CD4-positive, alpha-beta memory T cell (primary cell): ENCODE measurements at places on chromosomes 11 and 22.

DNA sequence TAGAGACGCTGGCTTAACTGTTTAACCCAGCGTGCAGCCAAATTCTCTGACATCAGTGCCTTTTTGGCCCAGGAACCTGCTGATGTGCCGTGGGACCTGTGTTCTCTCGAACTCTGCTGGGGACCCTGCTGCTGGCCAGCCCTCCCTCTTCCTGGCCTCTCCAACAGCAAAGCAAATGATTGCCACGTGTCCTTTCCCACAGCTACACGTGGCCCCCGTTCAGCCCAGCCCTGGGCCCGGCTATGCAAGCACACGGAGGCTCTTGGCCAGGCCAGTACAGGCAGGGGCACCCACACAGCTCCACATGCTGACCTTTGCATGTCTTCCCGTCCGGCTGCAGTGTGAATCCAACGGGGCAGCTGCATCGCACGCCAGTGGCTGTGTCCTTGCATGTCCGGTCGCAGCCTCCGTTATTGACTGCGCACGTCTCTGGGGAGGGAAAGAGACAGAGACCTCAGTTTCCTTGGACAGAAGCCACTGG lies 51.6 kb upstream of the TTLL12 start:
- no peaks in the 10 kb centered on the region for H3K27me3 ChIP-seq
- DNase-seq, result no peak
- no peaks in the 10 kb centered on the region for H3K4me1 ChIP-seq
- H3K36me3 ChIP-seq, result no peaks in the 10 kb centered on the region
- H3K4me3 ChIP-seq, result no peak overlapping the region

DNA sequence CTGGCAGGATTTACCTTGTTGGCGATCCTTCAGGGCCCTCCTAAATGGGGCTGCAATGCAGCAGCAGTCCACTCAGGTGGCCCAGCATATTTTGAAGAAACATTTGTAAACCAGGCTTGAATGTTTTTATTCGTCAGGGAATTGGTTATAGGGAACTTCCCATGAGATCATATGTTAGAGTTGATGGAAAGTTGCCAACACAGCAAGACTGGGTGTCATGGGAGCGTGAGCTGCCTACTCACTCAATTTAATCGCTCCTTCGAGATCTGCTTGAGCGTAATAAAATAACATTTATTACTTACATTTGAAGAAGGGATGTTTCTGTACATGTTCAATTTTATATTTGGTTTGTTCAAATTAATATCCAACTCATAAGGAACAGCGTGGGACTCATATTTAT lies 19.4 kb downstream of the OR2AT4 start:
- no peak overlapping the region for H3K4me3 ChIP-seq
- H3K36me3 ChIP-seq, result no peaks in the 10 kb centered on the region
- no peaks in the 10 kb centered on the region for H3K27me3 ChIP-seq

DNA sequence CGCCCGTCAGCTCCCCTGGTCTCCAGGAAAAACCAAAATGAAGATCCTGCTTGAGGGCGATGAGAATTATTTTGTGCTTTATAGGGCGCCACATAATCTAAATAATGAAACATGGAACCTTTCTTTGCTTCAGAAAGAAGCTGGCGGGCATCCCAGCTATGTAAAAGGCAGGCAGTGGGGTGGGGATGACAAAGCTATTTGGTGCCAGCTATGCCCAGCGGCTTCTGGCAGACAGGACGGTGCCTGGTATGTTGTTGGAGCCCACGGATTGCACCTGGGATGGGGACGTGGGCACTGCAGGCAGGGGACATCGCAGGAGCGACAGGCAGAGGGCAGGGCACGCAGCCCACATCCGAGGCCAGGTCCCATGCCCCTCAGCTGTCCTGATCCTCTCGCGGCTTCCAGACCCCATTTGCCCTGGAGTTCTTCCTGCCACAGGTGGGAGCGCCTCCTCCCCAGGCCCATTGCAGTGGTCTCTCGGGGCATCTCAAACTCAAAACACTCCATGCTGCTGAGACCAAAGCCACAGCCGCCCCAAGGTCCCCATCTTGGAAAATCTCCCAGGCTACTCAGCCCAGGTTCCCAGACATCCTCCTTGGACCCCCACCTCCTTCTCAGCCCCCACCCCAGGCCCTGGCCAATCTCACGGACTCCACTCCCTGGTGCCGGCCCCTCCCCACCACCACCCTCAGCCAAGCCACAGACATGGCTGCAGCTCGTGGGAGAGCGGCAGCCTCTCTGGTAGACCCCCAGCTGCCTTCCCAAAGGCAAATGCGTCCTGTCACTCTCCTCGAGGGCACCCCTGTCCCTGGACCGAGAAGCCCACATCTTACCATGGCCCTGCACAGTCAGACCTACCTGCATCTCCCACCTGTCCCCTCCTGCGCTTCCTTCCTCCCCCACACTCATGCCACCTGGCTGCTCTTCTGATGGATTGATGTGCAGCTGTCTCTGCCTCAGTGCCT lies 45.7 kb downstream of the SHISAL1 start:
- no peak overlapping the region for H3K27ac ChIP-seq
- H3K27me3 ChIP-seq, result no peaks in the 10 kb centered on the region
- H3K4me3 ChIP-seq, result no peak overlapping the region
- H3K4me1 ChIP-seq, result no peaks in the 10 kb centered on the region
- H3K36me3 ChIP-seq, result no peaks in the 10 kb centered on the region
- DNase-seq, result no peak

- H3K36me3 ChIP-seq, result no peaks in the 10 kb centered on the region
- peak; percentile 86 for DNase-seq
- H3K27ac ChIP-seq, result no peak within 1 kb of the TSS
Measured at GRCh38 chr22:41699264-41700107, at the start of gene MEI1. Gene MEI1, plus strand, starts transcription at chr22:41699503. Its CDS starts 36 bp downstream, at chr22:41699539.

DNA sequence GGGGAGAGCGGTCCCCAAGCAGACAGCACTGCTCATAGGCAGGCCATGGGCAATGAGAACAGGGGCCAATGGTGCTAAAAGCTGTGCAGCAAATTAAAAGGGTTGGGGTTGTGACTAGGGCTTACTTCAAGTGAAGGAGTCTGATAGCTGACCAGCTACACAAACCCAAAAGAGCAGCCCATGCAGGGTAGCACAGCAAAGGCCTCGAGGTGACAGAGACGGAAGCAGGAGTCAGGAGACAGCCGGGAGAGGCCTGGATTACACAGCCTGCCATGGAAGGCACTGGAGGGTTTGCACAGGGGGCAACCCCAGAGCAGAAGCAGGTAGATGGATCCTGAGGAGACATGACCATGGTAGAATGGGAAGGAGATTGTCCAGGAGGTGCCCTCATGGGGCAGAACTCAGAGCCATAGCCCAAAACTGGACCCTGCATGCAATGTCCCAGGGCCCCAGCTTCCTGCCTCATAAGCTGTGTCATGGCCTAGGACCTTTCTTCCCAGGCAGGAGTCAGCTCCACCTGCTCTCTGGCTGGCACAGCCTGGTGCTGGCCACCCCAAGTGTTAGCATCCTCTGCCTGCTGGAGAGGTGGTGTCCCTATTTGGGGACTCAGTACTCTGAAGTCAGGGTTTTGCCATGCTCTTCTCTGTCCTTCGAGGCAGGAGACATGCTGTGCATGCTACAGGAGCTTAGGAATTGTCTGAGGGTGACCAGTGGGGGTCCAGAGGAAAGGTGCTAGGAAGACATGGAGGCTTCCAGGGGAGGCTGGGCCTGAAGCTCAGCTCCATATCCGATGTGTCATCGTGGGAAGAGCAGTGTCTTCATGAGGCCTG lies 33.3 kb downstream of the RSPH14 start:
- no peak overlapping the region for H3K4me3 ChIP-seq
- no peaks in the 10 kb centered on the region for H3K36me3 ChIP-seq
- DNase-seq, result no peak
- H3K4me1 ChIP-seq, result no peaks in the 10 kb centered on the region
- no peaks in the 10 kb centered on the region for H3K27me3 ChIP-seq

DNA sequence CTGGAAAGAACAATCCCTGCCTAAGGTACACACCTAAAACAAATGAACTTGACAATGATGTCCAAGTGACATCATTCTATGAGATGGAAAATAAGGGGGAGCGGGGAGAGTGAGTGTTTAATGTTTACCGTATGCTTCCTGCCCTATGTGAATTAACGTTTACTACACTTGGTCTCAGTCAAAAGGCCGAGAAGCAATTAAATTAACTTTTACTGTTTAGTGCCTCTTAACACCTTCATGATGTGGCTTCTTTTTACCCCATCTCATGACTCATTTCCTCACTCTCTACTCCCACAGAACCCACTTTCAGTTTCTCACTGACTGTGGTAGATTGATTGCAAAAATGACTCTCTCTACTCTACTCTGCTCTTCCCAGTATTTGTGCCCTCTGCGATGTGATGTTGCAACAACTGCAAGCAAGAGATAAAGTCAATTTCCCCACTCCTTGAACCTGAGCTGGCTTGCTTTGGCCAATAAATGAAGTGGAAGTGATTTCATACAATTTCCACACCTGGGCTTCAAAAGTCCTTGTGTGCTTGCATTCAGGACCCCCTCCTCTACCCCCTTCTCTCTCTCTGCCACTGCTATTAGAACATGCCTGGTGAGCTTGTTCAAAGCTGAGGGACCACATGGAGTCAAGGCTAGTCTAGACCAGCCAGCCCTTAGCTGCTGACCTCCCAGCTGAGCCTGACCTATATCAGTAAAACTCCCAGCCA lies 11.6 kb upstream of the ALKBH3 start:
- H3K36me3 ChIP-seq, result no peaks in the 10 kb centered on the region
- H3K27ac ChIP-seq, result peak overlapping the region; percentile 40
- H3K27me3 ChIP-seq, result peaks cover 6% of the 10 kb centered on the region
- DNase-seq, result peak; percentile 54

- H3K36me3 ChIP-seq, result peaks cover 7% of the 10 kb centered on the region
- H3K4me3 ChIP-seq, result no peak overlapping the region
- no peaks in the 10 kb centered on the region for H3K27me3 ChIP-seq
- no peak for DNase-seq
Measured at GRCh38 chr11:119179983-119180382, 5.3 kb upstream of the NHERF4 start.

- H3K4me3 ChIP-seq, result peak overlapping the region; percentile 15
- DNase-seq, result no peak
- peaks cover 100% of the 10 kb centered on the region for H3K4me1 ChIP-seq
- H3K36me3 ChIP-seq, result peaks cover 77% of the 10 kb centered on the region
- H3K27ac ChIP-seq, result peak overlapping the region; percentile 94
Measured at GRCh38 chr11:128468111-128468510, 119.2 kb downstream of the ETS1 start.

DNA sequence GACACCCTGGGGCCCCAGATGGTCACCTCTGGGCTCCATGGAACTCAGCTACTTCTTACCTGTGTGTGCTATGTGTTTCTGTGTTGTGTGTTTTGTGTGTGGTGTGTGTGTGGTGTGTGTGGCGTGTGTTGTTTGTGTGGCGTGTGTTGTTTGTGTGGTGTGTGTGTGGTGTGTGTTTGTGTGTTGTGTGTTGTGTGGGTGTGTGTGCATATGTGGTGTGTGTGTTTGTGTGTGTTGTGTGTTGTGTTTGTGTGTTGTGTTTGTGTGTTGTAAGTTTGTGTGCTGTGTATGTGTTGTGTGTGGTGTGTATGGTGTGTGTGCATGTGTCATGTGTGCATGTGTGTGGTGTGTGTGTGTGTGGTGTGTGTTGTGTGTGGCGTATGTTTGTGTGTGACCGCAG lies 3.8 kb upstream of the WNT7B start:
- H3K27ac ChIP-seq, result no peak overlapping the region
- H3K4me3 ChIP-seq, result no peak overlapping the region
- peaks cover 20% of the 10 kb centered on the region for H3K4me1 ChIP-seq
- peaks cover 9% of the 10 kb centered on the region for H3K27me3 ChIP-seq
- H3K36me3 ChIP-seq, result no peaks in the 10 kb centered on the region

DNA sequence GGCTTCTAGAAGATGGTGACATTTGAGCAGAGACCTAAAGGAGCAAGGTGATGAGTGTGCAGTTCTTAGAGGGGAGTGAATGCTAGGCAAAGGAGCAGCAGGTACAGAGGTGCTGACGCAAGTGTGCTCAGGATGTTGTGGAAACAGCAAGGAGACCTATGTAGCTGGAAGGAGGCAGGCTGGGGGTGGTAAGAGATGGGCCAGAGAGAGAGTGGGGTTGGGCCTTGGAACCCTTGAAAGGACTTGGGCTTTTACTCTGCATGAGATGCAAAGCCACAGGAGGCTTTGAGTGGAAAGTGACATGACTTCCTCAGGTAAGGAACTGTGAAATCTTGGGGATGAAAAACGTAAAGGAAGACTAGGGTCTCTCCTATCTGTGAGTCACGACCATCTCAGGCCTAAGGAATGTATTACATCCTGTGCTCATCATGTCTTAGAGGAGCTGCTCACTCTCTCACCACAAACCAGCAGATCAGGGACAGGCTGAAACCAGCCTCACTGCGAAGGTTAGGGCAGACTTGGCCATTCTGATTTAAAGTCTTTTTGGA lies 65.4 kb downstream of the MICAL2 start:
- no peaks in the 10 kb centered on the region for H3K36me3 ChIP-seq
- no peak overlapping the region for H3K27ac ChIP-seq
- DNase-seq, result no peak
- H3K4me3 ChIP-seq, result no peak overlapping the region

- H3K27me3 ChIP-seq, result no peaks in the 10 kb centered on the region
- peak overlapping the region; percentile 72 for H3K4me3 ChIP-seq
- H3K27ac ChIP-seq, result peak overlapping the region; percentile 95
- H3K36me3 ChIP-seq, result no peaks in the 10 kb centered on the region
- H3K4me1 ChIP-seq, result peaks cover 32% of the 10 kb centered on the region
Measured at GRCh38 chr22:32473388-32473952, 1.1 kb upstream of the FBXO7 start.

GRCh38 chr11:20617346-20618005 lies 18.1 kb downstream of the SLC6A5 start:
- no peak overlapping the region for H3K27ac ChIP-seq
- H3K27me3 ChIP-seq, result peaks cover 10% of the 10 kb centered on the region
- H3K4me1 ChIP-seq, result no peaks in the 10 kb centered on the region
- H3K36me3 ChIP-seq, result no peaks in the 10 kb centered on the region
- no peak for DNase-seq
- no peak overlapping the region for H3K4me3 ChIP-seq

DNA sequence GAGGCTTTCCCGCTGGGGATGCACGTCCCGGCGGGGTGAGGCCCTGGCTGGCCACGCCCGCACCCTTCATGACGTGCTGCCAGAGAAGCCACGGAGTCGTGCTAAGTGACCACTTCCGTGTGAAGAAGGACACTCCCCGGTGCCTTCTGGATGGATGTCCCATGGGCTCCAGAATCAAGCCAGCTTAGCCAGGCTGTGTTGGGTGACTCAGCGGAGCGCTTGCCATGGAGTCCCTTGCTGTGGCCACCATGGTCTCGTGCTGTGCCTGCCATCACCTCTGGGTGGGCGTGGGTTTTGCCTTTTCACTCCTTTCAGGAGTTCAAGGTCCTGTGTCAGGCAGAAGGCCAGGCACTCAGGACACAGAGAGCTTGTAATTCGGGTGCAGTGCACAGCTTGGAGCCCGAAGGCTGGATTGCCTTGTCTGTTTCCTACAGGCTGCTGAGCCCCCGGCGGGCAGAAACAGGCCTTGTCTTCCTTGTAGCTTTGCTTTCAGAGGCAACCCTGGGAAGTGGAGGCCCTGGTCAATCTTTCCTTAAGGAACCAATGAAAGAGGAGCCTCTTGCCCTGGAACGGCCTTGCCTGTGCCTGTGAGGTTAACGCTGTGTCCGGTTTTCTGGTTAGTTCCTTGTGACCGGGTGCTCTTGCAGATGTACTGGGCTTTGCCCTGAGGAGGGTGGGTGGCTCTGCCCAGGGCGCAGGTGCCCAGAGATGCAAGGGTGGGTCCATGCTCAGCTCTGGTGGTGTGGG lies 268.6 kb downstream of the TBC1D22A start:
- H3K27ac ChIP-seq, result no peak overlapping the region
- no peaks in the 10 kb centered on the region for H3K4me1 ChIP-seq
- H3K4me3 ChIP-seq, result no peak overlapping the region
- no peaks in the 10 kb centered on the region for H3K36me3 ChIP-seq
